CD4-positive, alpha-beta T cell treated with Interleukin-17A for 1 hour (primary cell): ENCODE measurements at places on chromosomes 1 and 21.

DNA sequence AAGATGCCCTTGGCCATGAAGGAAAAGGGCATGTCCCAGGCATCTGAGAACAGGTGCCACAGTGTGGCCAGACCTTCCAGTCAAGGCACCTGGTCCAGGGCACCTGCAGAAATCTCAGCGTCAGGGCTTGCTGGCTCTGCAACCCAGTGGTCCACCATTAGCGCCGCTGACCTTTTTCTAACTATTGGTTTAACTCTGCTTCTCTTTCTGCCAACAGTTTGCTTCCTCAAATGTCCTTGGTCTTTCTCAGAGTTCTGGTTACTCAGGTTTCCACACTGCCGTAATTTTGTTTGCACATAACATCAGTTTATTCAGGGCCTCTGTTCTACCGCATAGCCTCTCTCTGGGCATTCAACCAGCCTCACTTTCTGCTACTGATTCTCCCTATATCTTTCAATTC is 16.5 kb upstream of the FYB2 start:
- DNase-seq = no peak

DNA sequence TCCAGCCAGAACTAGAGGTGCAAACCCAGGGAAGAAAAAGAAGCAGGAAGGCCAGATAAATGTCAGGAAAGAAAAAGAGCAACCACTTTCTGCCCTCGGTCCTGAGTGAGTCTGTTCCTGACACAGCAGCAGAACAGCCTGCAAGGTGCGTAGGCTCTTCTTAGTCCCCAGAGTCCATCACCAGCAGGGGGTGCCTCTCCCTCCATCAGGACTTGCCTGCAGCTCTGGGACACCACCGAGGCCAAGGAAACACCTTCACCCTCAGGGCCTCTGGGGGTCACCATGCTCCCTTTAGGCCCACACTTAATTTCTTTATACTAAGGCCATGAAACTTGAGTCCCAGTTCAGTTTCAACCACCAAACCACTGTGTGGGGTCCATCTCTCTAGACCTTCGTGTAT is 43.7 kb upstream of the NFASC start:
- no peak for DNase-seq

GRCh38 chr1:109138358-109138757 is 24.4 kb downstream of the ELAPOR1 start:
- DNase-seq = no peak

GRCh38 chr1:12556957-12557935 is 60.8 kb downstream of the DHRS3 start:
- no peak for DNase-seq

DNA sequence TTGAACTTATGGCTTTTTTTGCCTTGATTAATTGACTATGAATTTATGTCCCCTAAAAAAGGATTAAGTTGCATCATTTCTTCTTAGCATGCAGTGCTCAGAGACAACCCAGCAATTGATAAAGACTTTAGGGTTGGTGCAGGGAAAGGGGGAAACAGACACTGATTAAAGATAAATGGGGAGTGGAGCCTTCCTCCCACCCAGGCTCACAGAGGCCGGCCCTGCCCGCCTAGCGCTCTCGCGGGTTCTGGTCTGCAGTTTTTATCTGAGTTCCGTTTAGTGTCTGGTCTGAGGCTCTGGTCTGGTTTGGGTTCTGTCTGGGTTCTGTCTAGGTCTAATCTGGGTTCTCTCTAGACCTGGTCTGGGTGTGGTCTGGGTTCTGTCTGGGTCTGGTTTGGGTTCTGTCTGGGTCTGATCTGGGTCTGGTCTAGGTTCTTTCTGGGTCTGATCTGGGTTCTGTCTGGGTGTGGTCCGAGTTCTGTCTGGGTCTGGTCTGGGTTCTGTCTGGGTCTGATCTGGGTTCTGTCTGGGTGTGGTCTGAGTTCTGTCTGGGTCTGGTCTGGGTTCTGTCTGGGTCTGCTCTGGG is 48.1 kb downstream of the ABCG1 start:
- DNase-seq = peak; percentile 14

DNA sequence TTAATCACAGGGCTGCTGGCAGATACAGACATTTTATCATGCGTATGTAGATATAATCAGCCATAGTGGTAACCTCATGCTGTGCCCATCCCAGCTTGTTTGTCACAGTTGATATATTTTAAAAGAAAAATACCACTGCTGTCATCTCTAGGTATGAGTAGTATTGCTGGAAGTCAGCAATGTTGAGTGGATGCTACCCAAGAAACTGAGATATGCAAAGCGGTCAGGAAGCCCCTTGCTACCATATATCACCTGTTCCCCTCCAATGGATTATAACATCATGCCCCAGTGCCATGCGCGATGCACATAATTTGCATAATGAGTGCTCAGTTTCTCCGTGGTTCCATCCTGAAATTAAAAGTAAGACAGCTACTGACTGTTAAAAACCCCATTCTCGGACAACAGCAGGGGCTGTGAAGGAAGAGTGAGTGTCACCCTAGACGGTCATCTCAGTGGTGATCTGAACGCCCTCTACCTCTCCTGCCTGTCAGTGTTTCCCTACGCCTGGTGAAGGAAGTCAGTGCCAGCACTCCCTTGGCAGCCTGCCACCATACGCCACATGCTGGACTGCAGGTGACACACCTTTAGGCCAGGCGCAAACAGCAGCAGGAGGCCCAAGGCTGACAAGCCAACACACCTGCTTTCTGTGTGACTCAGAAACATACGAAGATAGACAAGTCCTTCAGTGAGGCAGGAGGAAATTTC is 2.7 kb downstream of the IL10RB start:
- peak; percentile 37 for DNase-seq

DNA sequence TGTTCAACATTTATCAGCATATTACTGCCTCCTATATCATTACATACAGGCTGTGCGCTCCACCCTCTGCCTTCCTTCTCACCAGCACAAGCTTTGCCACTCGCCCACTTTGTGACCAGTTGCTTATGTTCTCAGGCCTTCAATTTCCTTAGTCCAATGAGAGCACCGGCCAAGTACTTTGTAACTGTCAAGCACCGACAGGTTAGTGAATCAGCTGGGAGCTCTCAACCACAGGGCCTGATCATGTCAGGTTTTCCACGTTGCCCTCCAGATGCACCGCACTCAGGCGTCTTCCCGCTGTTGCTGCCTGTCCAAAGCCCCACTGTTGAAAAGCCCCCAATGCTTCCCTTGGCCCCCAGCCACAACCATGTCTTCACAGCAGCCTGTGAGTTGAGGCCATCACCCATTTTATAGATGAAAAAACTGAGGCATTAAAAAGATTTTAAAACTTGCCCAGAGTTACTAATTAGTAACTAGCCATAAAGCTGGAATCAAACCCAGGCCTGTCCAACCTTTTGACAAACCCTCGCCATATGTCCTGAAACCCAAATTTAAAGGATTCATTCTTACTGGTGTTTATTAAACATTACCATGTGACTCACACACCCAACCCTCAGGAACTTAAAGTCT is 3.4 kb upstream of the KCNN3 start:
- no peak for DNase-seq

DNA sequence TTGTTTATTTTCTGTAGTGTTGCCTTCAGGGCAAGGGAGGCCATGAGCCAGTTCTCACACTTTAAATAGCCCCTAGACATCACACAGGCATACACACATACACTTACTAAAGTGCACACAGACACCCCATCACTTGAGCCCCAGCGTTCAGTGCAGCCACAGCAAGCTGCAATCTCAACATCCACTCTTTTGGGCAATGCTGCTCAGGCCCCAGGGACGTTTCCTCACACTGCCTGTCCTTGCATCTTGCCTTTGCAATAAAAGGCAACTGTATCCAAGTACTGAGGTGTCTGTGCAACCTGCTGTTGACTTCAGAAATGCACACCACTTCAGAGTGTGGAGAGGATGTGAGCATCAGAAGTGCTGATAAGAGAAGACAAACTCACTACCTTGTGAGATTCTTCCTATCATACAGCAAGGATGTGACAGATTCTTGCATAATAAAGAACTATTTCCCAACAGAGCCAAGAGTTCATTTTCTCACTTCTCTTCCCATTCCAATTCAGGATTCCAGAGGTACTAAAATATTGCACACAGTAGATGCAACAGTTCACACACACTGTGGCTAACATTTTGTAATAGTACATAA is 36.2 kb downstream of the IRF2BP2 start:
- DNase-seq = no peak

- DNase-seq = no peak
Measured at GRCh38 chr1:17447501-17447992, 8.1 kb upstream of the RCC2 start.

- no peak for DNase-seq
Measured at GRCh38 chr1:46467183-46467504, 22.5 kb upstream of the DMBX1 start.

GRCh38 chr1:229024528-229025130 is 246.3 kb upstream of the RAB4A start:
- no peak for DNase-seq

DNA sequence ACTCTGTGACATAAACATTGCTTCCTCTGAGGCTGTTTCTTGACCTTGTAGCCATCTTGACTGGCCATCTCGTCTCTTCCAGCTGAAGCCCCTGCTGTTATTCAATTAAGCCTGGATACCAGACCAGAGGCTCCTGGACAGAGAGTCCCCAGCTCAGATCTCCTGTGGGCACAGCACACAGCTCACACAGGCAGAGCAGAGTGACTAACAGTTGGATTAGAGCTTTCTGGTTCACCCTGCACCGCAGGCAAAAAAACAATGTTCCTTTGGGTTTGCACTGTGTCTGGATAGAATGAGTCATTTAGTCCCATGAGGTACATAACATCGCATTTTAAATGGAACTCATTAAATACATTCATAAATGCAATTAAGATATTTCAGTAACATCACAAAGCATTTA is 33.4 kb upstream of the USH2A start:
- DNase-seq = no peak

DNA sequence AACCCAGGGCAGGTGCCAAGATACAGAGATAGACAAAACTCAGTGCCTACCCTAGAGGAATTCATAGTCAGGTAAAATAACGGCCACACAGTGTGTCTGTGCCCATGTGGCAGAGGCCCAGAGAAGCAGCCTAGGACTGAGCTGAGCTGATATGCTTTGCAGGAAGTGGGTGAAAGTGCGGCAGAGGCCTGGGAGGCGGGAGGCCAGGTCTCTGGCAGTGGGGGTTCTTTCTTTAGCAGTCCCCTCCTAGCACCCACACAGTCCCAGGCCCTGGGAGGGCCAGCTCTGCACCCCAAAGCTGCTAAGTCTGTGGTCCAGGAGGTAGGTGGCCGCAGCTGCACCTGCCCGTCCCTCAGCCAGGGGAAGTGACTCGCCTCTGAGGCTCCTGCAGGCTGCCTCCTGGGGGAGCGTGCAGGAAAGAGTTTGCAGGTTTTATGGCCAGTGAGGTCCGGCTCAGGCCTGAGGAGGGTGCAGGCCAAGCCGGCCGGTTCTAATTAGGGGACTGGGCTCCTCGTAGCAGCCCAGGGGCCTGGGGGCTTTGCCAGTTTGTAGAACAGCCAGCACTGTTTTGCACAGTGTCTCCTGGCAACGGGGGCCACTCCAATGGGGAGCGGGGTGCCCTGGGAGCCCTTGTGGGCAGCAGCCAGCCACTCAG is 107.9 kb downstream of the SPSB1 start:
- no peak for DNase-seq

- no peak for DNase-seq
Measured at GRCh38 chr1:19359357-19359756, 47.2 kb downstream of the SLC66A1 start.

DNA sequence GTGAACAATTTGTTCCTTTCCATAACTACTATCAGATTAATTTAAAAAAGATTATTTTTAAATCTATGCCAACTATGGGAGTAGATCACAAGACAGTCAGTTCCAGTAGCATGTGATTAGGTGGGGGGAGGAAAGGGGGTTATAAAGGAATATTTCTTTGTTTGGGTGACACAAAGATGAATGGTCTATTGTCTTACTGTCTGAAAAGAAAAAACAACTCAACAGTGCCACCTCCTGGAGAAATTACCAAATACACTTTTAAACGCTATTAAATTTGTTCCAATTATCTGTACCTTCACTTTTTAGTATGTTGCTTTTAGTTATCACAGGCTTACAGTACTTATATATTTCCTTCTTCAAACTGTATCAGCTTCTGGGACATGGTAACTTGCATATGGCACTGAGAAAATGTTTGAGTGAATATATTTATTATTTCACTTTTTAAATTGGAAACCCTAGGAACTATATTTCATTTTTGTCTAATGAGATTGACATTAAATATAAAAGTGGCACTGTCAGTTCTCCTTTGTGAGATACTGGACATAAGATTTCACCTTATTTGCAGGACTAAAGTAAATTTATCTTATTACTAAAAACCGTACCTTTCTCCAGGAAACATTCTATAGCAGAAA is 1.7 kb upstream of the SORT1 start:
- DNase-seq = peak; percentile 79

DNA sequence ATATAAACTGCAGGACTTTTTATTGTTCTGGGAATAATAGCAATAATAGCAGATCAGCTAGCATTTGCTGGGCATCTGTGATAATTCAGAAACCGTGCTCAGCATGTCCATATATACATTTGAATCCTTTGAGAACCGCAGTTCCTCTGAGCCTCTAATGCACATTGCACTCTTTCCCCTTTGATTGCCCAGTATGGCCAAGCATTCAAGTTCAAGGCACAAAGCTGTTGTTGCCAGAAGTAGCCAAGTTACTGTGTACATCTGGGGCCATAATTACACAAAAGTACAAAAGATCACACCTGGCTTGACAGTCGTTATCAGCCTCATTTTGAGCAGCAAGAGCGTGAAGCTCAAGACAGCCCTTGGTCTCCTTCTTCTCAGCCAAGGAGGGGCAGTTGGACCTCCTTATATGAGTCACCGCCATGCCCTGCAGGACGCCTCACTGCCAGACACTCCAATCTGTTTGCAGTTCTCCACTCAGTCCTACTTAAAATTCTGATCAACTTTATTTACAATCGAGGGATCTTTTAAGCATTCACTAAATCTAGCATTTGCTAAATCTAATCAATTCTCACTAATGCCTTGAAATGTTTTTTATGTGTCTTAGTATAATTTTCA is 216.0 kb downstream of the SLC35F3 start:
- DNase-seq = no peak

GRCh38 chr1:22666412-22666811 is 13.4 kb downstream of the C1QB start:
- DNase-seq = no peak

GRCh38 chr1:75996196-75996595 is 64.0 kb upstream of the ASB17 start:
- no peak for DNase-seq

GRCh38 chr1:168455764-168456163 is 88.0 kb downstream of the XCL2 start:
- no peak for DNase-seq

GRCh38 chr21:42150474-42151085 is 68.4 kb upstream of the ABCG1 start:
- no peak for DNase-seq

DNA sequence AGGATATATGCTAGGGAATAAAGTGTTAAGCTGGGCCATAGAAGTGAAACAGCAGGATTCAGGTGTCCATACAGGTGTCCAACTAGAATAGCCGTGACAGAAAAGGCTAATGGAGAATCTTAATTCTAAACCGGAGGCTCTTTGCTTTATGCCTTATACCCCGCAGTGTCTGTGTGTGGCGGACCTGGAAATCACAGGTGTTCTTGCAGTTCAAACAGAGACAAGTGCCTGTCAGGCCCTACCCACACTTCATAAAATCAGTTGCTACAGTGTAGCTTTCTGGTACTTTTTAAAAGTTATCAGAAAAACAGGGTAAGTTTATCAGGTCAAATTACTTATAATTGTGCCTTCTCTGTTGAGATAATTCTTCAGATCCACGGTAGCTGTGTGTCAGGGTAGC is 293.9 kb downstream of the LRRC7 start:
- DNase-seq = no peak

GRCh38 chr1:214074477-214074876 is 86.7 kb downstream of the PROX1 start:
- no peak for DNase-seq
